Stimulated activated CD4-positive, alpha-beta T cell treated with anti-CD3 and anti-CD28 coated beads, Interleukin-4, amount 100 ng/mL, for 48 hours (primary cell): ENCODE measurements at places on chromosomes 3 and 15.

DNA sequence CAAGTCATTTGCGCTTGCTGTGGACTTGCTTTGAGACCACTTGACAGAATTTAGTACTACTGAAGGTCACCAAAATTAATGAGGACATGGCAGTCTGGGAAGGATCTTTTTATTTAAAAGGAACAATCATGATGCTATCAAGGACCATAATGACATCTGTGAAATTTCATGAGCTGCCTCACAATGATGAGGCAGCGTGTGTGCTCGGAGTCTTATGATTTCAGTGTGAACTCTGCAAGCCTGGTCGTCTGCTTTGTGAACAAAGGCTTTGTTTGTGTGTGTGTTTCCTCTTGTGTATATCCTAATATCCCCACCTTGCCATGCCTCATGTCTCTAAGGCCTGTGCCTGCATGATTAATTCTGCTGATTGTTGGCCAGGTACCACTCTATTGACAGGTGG, 46.7 kb downstream of the RAD54L2 start:
- no peak for DNase-seq

DNA sequence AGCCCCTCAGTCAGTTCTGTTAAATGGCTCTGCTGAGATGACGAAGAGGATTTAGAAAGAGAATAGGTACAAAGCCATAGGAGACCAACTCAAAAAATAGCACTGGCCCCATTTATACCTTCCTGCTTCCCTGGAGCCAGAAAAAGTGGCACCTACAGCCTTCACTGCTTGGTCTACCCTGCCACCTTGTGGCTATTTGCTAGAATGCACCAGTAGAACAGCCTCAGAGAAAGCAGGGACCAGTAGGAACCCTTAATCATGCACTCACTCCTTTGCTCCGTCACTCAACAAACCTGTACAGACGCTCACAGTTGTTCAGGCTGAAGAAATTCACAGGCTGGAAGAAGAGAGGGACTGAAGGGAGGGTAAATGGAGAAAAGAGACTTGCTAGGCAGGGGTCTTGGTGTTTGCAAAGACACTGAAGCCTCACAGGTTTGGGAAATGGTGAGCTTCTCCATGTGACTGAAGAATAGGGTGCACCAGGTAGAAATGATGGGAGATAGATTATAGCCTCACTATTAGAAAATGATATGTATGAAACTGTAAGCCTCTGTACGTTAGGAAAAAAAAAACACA, 12.1 kb upstream of the RTP2 start:
- DNase-seq = peak; percentile 51

GRCh38 chr15:39511916-39512260, 69.0 kb upstream of the THBS1 start:
- DNase-seq = no peak

DNA sequence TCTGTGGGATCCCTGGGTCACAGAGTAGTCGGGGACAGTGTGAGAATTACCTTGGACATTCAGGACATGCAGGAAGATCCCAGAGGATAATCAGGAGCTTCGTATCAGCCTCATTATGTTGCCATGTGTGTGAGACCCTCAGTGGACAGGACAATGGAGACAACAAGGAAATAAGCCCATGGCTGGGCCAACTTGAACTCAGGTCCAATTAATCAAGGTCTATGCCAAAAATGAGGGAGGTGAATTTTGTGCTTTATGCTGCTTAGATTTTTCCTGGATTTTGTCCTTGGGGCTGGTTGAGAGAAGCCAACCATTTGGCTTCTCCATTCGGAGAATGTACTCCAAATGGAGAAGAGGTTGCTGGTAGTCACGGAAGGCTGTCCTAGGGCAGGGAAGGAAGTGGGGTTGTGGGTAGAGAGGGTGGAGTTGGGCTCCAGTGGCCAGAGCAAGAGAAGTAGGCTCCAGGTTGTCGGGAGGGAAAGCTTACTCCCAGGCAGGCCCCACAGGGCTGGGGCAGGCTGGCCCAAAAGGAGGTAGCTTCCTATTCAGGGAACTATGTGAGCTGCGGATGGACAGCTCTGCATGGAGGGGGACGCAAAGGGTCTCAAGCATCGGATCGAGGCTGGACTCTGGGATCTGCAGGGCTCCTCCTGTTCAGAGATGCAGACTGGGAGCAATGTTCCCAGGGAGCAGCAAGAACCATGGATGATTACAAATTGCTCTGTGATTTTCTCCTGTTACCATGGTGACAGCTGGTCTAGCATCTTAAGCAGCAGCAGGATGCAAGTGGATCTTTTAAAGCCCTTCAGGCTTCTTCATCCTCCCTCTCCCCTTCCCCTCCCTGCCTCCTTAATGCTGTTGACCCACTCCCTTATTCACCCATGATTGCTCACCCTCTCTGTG, 91.1 kb downstream of the WNT7A start:
- no peak for DNase-seq

- DNase-seq = peak; percentile 98
Measured at GRCh38 chr3:196609343-196609775, 30.1 kb upstream of the NRROS start.

DNA sequence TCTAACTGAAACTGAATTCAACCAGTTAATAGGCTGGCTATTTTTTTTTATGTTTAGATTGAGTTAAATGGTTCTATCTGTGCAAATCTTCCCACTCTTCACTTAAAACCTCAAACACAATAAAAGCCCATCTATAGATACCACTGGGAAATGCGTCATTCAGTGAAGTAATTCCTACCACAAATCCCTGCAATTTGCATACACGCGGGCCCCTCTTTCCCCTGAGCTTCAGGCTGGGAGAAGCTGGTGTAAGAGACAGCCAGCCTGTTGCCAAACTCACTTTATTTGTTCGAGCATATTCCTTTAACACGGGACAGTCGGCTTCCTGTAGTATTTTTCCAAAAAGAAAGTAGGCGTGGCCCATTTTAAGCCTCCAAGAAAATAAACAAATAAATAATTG, 26.0 kb upstream of the MCTP2 start:
- DNase-seq = no peak

DNA sequence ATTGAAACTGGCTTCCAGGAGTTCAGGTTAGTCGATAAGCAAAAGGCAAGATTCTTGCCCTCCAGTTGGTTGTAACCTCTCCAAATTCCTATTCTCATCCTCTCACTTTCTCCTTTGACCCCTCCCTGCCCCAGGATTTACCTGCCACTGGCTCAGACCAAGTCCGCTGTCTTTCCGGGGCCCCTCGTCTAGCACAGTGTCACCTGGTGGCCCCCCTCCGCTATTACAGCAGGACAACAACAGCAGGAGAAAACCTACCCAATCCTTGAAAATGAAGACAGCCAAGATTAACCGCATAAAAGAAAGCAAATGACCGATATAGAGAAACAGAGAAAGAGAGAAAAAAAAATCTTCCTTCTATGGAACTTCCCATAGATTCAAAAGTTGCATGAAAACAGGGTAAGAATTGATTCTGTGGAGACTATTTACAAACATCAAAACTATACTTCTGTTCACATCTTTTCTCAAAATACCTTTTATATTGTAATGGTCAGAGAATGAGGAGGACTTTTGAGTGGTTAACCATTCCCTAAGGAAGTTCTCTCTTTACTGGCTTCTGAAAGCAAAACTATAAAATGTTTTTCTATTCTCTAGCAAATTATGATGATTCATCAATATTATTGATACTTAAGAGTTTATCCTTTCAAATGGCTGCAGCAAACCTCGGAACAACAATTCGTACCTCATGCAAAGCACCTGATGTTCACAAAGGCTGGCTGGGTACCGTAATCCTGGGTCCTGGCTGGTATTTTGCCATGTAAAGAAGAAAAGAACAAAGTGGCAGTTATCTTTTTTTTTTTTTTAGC, 10.0 kb upstream of the ST8SIA2 start:
- peak; percentile 28 for DNase-seq

- DNase-seq = no peak
Measured at GRCh38 chr3:29247088-29247745, 33.7 kb upstream of the RBMS3 start.

GRCh38 chr3:99498550-99499234, 139.7 kb upstream of the COL8A1 start:
- DNase-seq = no peak

GRCh38 chr3:36482256-36482655, 102.0 kb downstream of the STAC start:
- DNase-seq = no peak

DNA sequence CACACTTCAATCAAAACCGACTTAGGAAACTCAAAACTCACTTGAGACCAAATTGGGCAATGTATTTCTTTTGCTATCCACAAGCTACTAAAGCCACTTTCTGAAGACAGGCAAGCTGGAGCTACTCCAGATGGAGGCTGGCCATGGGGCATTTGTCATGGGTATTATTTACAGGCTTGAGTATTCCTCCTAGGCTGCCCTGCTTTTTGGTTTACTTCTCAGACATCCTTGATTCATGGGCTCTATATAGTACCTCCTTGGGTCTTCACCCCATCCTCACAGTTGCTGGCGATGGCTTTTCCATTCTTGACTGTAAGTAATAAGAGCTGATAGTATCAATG, 18.6 kb upstream of the SYNM start:
- DNase-seq = no peak

DNA sequence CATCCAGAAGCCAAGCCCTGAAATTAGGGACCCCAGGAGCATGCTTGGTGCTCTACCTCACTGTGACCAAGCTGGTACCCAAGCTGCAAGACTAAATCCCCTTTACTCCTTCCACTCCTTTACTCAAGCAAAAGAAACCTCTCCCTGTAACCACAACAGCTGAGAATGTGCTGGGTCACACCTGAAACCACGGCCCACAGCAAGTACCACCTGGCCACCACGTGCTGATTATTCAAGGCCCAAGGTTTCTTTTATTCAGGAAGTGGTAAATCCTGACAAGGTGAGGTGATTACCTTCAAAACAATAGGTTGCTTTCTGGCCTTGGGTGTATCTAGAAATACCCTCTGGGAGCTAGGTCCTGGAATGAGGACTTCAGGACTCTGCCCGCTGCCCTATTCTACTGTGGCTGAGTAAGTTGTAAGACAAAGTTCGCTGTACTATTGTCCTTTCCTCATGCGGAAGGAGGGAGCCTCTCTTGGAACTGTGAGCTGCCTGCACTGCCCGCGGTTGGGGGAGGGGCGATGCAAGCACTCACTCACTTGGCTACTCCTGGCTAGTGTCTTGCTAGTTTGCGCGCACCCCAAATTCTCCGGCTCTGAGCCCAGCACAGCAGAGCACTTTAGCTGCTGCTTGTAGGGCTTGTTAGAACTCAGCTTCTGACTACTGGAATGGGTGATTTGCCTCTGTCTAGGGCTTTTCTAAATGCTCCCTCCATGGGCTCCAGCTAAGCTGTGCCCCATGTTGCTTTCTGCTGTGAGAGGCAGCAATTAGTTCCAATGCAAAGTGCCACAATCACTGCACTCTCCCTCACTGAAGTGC, 487.1 kb upstream of the CNTN3 start:
- no peak for DNase-seq

- no peak for DNase-seq
Measured at GRCh38 chr15:39102431-39102830, 478.4 kb upstream of the THBS1 start.

DNA sequence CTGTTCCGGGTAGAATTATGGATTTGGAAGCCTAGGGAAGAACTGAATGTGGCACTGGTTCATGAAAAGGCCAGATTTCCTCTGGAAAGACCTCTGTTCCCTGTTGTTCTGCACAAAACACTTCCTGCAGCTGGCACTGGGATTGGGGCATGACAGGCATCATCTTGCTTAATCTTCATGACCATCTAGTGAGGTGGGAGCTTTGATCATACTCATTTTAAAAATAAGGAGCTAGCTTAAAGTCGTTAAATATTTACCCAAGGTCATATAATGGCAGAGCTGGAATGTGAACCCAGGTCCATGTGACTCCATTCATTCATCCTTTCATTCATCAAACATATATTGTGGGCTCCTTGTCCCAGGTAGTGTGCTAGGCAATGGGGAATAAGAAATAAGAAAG, 40.4 kb downstream of the EBLN2 start:
- no peak for DNase-seq

GRCh38 chr15:40554161-40554525, 10.7 kb downstream of the CCDC32 start:
- no peak for DNase-seq

DNA sequence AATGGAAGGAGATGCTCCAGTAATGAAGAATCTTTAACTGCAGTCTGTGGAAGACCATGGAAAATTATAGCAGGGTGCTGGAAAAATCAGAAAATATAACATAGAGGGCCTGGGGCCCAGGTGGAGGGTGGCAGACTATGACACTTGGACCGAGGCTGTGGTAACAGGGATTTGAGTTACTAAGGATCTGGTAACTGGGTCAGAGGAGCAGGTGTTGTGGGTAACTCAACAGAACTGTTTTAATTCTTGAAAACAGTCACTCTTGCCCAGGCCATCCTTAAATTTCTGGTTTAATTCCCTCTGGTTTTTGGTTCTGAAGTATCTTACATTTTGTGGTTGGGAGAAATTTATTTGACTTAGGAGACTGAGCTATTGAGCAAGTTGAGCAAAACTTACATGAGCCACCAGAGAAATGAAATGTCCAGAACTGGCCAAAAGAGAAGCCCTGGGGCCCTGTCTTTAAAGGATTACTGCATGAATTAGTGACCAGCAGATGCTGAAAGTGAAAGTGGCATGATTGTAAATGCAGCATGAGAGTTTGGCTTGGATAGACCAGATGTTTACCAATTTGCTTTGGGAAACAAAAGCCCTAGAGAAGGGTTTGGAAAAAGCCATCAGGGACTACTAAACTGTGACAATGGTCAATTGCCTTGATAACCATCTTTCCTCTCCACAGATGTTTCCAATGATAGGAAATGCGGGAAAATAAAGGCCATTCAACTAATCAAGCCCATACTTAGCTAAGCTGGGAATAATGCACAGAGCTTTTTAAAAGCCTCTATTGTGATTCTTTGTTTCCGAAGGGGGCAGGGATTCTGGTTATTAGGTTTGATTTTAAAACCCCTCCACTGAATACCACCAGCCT, 374.9 kb upstream of the TGFBR2 start:
- no peak for DNase-seq

DNA sequence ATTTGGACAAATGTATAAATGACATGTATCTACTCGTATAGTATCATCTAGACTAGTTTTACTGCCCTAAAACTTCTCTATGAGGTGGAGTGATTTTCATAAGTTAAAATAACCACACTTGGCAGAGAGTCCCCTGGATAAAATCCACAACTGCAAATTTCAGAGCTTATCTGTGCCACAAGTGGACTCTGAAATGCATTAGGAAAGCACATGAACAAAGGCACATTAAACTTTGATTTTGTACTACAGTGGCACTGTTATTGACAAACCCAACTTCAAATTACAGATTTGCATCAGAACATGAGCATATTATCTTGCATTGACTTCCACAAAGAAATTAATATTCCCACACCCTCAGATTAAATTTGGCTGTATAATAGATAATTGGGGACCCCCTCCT, 58.1 kb upstream of the EIF5A2 start:
- no peak for DNase-seq

DNA sequence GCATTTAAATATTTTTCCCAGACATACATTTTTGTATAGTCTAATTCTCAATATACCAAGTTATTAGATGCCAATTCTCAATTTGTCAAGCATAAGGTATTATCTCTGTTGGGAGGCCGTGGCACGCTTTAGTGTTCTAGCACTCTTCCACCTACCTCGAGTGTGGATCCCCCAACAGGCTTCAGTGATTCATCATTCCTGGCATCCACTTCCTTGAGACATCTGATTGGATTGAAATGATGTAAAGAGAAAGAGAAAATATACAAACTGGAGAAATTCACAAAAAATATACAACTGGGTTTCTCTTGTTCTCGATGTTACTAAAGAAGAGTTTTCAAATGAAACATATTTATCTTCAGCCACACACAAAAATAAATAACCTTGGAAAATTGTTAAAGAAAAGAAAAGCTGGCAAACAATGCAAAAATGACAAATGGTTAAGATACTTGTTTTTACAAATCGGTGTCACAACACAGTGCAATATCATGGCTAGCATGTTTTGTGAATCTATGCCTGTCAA, 218.0 kb upstream of the CDIN1 start:
- no peak for DNase-seq
